ENCODE measurements at places on chromosomes 6 and 20.

- no peak for DNase-seq
Measured at GRCh38 chr6:75374961-75375400, 90.4 kb upstream of the TMEM30A start.

DNA sequence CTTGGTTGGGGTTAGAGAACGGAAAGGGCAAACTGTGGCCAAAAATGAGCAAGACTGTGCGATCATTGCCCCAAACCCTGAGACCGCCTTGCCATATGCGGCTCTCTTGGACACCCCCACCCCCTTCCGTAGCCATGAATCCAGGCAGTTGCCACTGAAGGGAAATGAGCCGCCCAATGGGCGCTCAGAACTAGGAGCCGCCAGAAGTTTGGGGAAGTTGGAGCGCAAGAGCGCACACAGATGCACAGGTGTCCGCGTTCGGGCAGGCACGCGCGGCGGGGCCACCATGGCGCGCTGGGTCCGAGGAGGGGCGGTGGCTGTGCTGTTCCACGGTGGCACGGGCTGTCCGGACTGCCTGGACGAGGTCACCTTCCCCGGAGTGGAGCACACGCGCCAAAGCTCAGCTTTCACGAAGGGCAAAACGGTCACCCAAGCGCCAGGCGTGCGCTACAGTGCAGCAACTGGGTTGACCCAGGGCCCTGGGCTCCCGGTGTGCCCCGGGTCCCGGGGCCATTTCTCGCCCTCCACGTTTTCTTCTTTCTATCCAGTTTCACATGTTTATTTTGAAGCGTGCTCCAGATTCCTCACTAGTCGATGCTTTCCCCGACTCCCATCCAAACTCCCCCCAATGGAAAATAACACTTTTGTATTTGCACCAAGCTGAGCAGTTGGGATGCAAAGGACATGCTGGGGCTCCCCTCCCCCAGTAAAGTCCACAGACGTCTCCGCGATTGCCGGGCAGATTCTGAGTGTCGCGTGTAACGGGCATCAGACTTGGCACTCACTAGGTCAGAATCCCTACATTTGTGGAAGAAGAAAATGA is 906 bp upstream of the PDE10A start:
- DNase-seq, result no peak

- no peak for DNase-seq
Measured at GRCh38 chr20:15146948-15147347, 809.5 kb upstream of the FLRT3 start.

DNA sequence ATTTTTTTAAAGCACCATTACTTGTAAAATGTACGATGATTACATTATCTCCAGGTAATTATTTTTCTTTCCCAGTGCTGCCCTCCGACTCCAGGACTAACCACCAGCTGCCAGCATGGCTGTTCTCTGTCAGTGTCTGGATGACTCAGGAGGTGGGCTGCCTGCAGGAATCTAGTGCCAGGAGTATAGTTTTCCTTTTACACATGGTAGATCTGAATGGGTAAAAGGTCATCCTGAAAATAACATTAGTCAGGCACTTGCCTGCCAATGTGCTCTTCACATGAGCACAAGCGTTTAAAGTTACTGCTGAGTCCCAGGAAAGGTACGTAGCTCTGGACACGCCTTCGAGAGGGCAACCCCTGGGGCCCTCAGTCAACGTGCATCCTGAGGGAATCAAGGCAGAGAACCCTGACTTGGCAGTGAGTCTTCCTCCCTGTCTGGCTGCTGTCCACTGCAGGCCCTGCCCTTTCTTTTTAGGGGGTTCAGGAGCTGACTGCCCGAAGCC is 2.4 kb downstream of the DYNLT1 start:
- DNase-seq, result no peak

- no peak for DNase-seq
Measured at GRCh38 chr6:76992553-76992952, 470.7 kb downstream of the HTR1B start.

- DNase-seq, result no peak
Measured at GRCh38 chr6:138307816-138308730, 69.6 kb upstream of the SMIM28 start.

DNA sequence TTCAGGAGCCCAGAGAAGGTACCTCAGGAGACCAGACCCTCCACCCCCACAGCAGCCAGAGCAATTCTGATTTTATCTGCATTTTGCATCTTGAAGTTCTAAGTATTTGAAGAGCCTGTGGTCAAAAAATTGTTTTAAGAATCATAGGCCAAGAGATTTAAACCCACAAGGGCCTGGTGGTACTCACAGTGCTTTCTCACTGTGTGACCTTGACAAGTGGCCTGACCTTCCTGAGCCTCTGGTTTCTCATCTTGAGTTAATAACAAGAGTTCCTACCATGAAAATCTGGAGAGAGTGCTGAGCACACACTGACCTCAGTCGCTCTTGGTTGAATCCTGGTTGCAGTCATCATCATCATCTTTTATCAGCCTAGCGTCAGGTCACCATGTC is 45.4 kb upstream of the ID1 start:
- no peak for DNase-seq

GRCh38 chr6:71079677-71080076 is 122.8 kb upstream of the B3GAT2 start:
- DNase-seq, result no peak

DNA sequence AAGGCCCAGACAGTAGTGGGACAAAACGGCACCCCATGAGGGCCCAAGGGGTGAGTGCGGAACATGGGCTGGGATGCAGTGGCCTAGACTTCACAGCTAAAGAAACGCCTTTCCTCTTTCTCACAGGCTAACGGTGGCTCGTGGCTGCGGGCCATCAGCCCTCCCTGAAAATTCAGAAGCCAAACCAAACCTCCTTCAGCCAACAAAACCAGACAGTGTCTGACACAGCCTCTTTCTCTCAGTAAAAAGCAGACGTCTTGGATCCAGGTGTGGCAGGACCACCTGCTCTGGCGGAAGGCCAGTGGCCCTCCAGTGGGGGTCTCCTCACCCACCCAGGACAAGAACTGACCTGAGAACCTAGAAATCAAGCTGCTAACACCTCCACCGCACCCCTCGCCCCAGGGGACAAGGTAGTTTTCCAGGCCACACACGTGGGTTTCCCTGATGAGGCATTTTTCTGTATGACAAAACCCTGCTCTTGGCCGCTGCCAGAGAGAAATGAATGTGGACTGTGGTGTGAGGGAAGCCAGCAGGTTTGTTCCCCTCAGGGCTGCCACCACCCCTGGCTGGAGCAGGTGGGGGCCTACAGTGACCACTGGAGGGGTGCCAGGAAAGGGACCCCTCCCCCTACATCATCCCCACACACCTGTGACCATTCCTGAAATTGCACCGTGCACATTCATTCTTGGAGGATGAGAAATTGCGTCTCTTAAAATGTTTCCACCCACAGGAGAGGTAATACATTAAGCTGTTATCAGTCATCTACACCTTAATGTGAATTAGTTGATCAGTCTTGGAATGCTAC is 76.8 kb upstream of the PIM1 start:
- DNase-seq, result no peak

GRCh38 chr6:21360336-21360735 is 233.2 kb upstream of the SOX4 start:
- DNase-seq, result no peak

GRCh38 chr6:164419099-164419498 is 890.3 kb downstream of the C6orf118 start:
- no peak for DNase-seq

- no peak for DNase-seq
Measured at GRCh38 chr20:63499338-63499969, 571 bp upstream of the EEF1A2 start.

DNA sequence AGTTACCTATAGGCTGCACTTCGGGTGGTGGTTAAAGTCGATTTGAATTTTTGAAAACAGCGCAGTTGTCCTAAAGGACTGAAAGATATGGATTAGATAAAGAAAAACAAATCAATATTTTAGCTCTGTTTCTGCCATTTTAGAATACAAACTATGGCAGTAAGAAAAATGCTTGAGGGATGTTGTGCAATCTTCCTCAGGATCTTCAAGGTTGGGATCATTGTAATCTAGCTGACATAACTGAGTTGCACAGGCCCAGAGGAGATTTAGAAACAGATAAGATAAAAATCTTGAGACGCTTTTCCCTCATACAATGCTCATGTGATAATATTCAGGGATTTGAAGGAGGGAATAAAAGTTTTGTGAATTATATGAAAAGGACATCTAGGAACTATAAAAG is 926 bp downstream of the PEX3 start:
- no peak for DNase-seq

- no peak for DNase-seq
Measured at GRCh38 chr6:22878324-22878701, 308.9 kb downstream of the HDGFL1 start.

DNA sequence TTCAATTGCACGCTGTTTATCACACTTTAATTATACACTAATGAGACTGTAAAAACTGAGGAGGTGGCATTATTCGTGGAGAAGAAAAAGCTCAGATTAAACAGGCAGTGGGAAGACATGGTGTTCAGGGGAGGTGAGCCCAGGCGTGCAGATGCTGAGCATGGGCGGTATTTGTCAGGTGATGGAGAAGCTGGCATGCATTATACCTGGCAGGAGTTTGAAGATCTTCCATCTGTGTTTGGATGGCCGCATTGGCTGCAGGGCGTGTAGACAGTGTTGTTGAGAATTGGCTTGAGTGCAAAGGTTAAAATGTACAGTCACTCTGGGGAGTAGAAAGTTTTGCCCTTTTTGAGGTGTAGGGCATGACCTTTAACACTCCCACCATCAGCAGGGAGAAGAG is 213.8 kb downstream of the ERMARD start:
- no peak for DNase-seq

GRCh38 chr6:37704923-37705238 is 7.2 kb upstream of the MDGA1 start:
- no peak for DNase-seq

DNA sequence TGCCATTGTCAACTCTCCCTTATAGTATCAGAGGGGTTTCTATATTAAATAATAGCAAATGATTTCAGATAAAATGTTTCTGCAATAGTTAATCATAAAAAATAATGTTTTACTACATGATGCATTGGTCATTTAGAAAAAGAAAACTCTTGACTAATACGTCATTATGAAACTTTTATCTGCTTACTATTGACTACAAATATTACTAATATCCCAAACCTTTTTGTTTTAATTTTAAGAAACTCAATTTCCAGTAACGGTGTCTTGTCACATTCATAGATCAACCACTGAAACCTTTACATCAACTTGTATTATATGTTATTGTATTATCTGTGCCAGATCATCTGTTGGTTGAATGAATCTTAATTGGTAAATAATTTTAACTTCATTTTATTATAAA is 482.9 kb upstream of the SLC35B3 start:
- no peak for DNase-seq

DNA sequence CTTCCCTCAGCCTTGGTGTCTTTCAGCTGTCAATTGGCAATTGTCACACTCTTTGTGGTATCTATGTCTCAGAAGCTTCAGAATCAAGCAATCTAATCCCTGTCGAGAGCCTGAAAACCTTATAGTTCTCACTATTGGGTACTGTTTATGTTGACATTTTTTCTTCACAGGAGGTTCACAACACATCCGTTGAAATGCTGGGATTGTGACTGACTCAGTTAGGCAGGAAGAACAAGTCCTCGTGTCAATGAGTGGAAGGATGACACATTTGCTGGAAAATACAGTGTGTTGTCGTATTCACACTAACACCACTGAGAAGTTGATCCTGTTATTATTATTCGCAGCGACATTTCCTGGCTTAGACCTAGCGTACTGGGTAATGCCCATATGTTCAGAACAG is 163.9 kb upstream of the CITED2 start:
- DNase-seq, result no peak

Measured in CD4-positive, alpha-beta T cell treated with Interleukin-12 subunit alpha and Interleukin-12 subunit beta, for 1 hour (primary cell).